ENCODE measurements at places on chromosomes 16 and 17. TPM values are rescaled to one million over a fixed set of nuclear protein-coding genes. Genes with fewer than 3 reads are reported as not detected.

DNA sequence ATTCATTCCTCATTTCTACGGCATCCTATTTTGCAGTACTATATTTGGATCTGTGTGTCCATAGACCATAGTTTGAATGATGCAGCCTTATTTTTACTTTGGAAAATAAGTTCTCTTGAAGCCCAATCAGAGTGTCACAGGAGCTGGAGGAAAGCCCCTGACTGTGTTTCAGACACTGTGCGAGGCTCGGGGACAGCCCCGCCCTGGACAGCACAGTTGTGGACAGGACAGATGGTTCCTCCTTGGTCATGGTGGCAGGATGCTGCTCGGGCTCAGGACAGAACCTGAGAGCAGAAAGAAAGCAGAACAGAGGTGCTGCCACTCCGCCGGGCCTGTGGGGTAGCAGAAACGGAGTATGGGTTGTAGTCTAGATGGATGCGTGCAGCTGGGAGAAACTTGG lies 22.9 kb downstream of the BANP start:
- no peaks in the 10 kb centered on the region for H3K27me3 ChIP-seq
- H3K27ac ChIP-seq = no peak overlapping the region
- no peak overlapping the region for H3K4me3 ChIP-seq
- H3K4me1 ChIP-seq = no peaks in the 10 kb centered on the region
- H3K36me3 ChIP-seq = peaks cover 5% of the 10 kb centered on the region

- H3K27me3 ChIP-seq = no peaks in the 10 kb centered on the region
- peak overlapping the region; percentile 55 for H3K27ac ChIP-seq
- peaks cover 52% of the 10 kb centered on the region for H3K4me1 ChIP-seq
- no peak overlapping the region for H3K4me3 ChIP-seq
Measured at GRCh38 chr17:48293319-48294019, 136.5 kb downstream of the SKAP1 start.

GRCh38 chr16:73048292-73049080 lies 558 bp upstream of the ZFHX3 start:
- H3K36me3 ChIP-seq = no peaks in the 10 kb centered on the region
- no peaks in the 10 kb centered on the region for H3K4me1 ChIP-seq
- H3K4me3 ChIP-seq = no peak overlapping the region
- no peak overlapping the region for H3K27ac ChIP-seq
- no peak for DNase-seq

- no peak overlapping the region for H3K4me3 ChIP-seq
- H3K36me3 ChIP-seq = no peaks in the 10 kb centered on the region
- H3K27me3 ChIP-seq = no peaks in the 10 kb centered on the region
- no peaks in the 10 kb centered on the region for H3K4me1 ChIP-seq
- H3K27ac ChIP-seq = no peak overlapping the region
Measured at GRCh38 chr17:40791787-40792436, 7.8 kb downstream of the KRT28 start.

GRCh38 chr16:89275837-89276720 lies 58.6 kb downstream of the ZNF778 start:
- no peaks in the 10 kb centered on the region for H3K4me1 ChIP-seq
- no peaks in the 10 kb centered on the region for H3K27me3 ChIP-seq
- no peak overlapping the region for H3K27ac ChIP-seq
- DNase-seq = no peak
- H3K4me3 ChIP-seq = no peak overlapping the region

The HAP1 gene
- 0.29 TPM for total RNA-seq

The MYH8 gene
- not detected for total RNA-seq

The OTOP3 gene
- not detected for total RNA-seq

The ZNF423 gene
- not detected for total RNA-seq

All from CD4-positive, alpha-beta memory T cell (primary cell).